ENCODE measurements at places on chromosomes 2 and 18. TPM values are rescaled to one million over a fixed set of nuclear protein-coding genes. Genes with fewer than 3 reads are reported as not detected.

The DSG3 gene
- under 0.01 TPM for polyA plus RNA-seq

The GPR45 gene
- not detected for polyA plus RNA-seq

The RESP18 gene
- not detected for polyA plus RNA-seq

The IL36G gene
- polyA plus RNA-seq = not detected

The HRH4 gene
- 0.01 TPM for polyA plus RNA-seq

The TCF23 gene
- 0.03 TPM for polyA plus RNA-seq

The GDF7 gene
- under 0.01 TPM for polyA plus RNA-seq

The CD226 gene
- polyA plus RNA-seq = 1.4 TPM

The NHEJ1 gene
- 60.1 TPM for polyA plus RNA-seq

The GPR35 gene
- polyA plus RNA-seq = 28.2 TPM

The LRRC30 gene
- not detected for polyA plus RNA-seq

The SPATA3 gene
- not detected for polyA plus RNA-seq

The PSMG2 gene
- polyA plus RNA-seq = 105 TPM

The SPC25 gene
- 2.4 TPM for polyA plus RNA-seq

The ESCO1 gene
- 9.9 TPM for polyA plus RNA-seq

The IL1RL2 gene
- not detected for polyA plus RNA-seq

The CCDC85A gene
- polyA plus RNA-seq = 0.58 TPM

The CIB4 gene
- not detected for polyA plus RNA-seq

The IER3IP1 gene
- 14.3 TPM for polyA plus RNA-seq

The GKN1 gene
- polyA plus RNA-seq = not detected

The LYPD1 gene
- polyA plus RNA-seq = 2.4 TPM

The SERPINB2 gene
- polyA plus RNA-seq = 0.60 TPM

The C2orf78 gene
- not detected for polyA plus RNA-seq

The NXPH2 gene
- not detected for polyA plus RNA-seq

The UGT1A1 gene
- 0.74 TPM for polyA plus RNA-seq

The UGT1A9 gene
- polyA plus RNA-seq = not detected

The PXDN gene
- polyA plus RNA-seq = 13.6 TPM

The RAB17 gene
- polyA plus RNA-seq = 34.4 TPM

The PSD4 gene
- polyA plus RNA-seq = 51.6 TPM

The SLC16A14 gene
- polyA plus RNA-seq = 0.60 TPM

The UBXN4 gene
- polyA plus RNA-seq = 25.7 TPM

The MARS2 gene
- polyA plus RNA-seq = 3.0 TPM

The CD8A gene
- polyA plus RNA-seq = 15.5 TPM

The IL18R1 gene
- polyA plus RNA-seq = 3.9 TPM

The UGT1A8 gene
- 7.4 TPM for polyA plus RNA-seq

The ACADL gene
- not detected for polyA plus RNA-seq

The SCN3A gene
- 0.87 TPM for polyA plus RNA-seq

The SOWAHC gene
- polyA plus RNA-seq = 18.6 TPM

The ODC1 gene
- 54.3 TPM for polyA plus RNA-seq

The MAP2 gene
- 0.46 TPM for polyA plus RNA-seq

The KCNJ13 gene
- polyA plus RNA-seq = not detected

The NABP1 gene
- polyA plus RNA-seq = 15.4 TPM

The HNMT gene
- 47.6 TPM for polyA plus RNA-seq

The NEDD4L gene
- 56.1 TPM for polyA plus RNA-seq

The ST8SIA5 gene
- polyA plus RNA-seq = not detected

The KCNE4 gene
- 0.23 TPM for polyA plus RNA-seq

The DNER gene
- 2.7 TPM for polyA plus RNA-seq

The ANKRD30BL gene
- polyA plus RNA-seq = 0.07 TPM
